ENCODE measurements at places on chromosomes 7 and 10.

- DNase-seq: no peak
Measured at GRCh38 chr7:44403775-44404174, 78.4 kb upstream of the CAMK2B start.

- no peak for DNase-seq
Measured at GRCh38 chr10:127265288-127265687, 68.9 kb upstream of the INSYN2A start.

GRCh38 chr7:24825931-24826661, 68.8 kb upstream of the GSDME start:
- DNase-seq: no peak

- DNase-seq: no peak
Measured at GRCh38 chr7:16883918-16884317, 2.1 kb upstream of the AGR3 start.

DNA sequence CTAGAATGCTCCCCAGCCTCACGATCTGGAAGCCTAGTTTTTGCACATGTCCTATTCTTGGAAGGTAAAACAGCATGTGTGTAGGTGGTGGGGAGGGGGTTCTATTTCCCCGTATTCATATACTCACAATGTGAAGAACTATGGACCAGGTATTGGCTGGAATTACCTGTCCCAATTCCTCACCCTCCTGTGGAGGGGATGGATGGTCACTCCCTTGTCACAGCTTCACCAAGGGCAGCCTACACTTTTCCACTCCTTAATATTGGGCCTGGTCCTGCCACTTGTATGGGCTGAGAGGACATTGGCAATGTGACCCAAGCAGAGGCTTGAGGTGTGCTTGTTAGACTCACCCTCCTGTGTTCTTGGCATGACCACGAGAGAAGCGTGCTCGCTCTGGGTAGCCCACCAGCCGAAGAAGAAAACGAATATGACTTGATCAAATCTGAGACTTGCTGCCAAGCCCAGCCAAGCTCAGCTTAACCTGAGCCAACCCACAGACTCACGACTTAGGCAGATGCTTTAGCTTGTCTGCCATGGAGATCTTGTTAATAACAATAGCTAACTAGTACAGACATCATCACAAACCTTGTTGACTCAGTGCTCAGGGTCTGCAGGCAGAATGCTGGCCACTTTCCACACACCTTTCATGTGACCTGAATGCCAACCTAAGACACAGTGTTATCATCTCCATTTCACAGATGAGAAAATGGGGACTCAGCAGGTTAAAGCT, 17.2 kb downstream of the ZNF488 start:
- DNase-seq: no peak

DNA sequence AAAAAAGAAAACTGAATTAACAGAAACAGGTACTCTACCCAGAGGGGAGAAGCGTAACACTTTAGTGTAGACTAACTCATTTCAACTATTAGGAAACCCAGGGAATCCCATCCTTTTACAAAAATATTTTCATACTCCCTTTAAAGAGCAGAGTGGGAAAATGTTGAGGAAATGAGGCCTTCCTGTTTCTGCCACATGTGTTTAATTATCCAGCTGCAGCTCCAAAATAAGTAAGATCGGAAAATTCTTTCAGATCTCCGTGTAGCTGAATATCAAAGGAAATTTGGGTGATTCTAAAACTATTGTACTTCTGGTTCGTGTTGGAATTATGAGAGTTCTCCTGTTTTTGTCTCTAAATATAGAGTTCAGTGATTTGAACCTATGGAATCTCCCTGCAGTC, 58.0 kb upstream of the CAV2 start:
- no peak for DNase-seq

DNA sequence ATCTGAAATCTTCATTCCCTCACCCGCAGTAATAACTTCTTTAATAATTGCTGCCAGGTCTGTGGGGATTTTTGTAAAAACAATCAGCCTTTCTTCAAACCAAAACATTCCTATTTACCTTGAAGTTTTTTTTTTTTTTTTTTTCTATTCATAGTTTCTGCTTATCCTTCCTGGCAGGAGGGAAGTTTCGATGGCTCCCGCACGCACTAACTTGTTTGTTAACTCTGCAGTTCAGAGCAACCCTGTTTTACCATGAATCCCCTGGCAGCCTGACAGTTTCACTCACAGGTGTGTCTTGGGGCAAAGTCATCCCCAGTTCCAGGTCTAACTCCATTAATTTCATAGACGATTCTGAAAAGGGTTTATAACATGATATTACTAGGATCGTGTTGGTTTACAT, 149.3 kb downstream of the KLF6 start:
- no peak for DNase-seq

GRCh38 chr7:7416031-7416858, 119.4 kb downstream of the COL28A1 start:
- DNase-seq: no peak

GRCh38 chr10:123967626-123968243, 76.1 kb upstream of the CPXM2 start:
- DNase-seq: no peak

DNA sequence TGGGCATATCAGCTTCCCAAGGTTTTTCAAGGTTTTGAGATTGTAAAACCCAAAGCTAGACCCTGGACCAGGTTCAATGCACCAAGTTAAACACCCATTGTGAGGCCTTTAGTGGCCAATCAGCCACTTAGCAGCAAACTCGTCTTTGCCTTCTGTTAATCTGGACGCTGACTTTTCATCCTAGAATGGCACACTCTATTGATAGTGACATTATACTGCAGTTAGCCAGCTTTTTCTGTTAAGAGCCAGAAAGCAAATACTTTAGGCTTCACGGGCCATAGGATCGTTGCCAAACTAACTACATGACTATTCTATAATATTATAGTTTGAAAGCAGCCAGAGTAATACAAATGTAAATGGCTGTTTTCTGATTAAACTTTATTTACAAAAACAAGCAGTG, 51.3 kb downstream of the VKORC1L1 start:
- DNase-seq: no peak

GRCh38 chr10:65952086-65952485, 973.8 kb upstream of the LRRTM3 start:
- no peak for DNase-seq

DNA sequence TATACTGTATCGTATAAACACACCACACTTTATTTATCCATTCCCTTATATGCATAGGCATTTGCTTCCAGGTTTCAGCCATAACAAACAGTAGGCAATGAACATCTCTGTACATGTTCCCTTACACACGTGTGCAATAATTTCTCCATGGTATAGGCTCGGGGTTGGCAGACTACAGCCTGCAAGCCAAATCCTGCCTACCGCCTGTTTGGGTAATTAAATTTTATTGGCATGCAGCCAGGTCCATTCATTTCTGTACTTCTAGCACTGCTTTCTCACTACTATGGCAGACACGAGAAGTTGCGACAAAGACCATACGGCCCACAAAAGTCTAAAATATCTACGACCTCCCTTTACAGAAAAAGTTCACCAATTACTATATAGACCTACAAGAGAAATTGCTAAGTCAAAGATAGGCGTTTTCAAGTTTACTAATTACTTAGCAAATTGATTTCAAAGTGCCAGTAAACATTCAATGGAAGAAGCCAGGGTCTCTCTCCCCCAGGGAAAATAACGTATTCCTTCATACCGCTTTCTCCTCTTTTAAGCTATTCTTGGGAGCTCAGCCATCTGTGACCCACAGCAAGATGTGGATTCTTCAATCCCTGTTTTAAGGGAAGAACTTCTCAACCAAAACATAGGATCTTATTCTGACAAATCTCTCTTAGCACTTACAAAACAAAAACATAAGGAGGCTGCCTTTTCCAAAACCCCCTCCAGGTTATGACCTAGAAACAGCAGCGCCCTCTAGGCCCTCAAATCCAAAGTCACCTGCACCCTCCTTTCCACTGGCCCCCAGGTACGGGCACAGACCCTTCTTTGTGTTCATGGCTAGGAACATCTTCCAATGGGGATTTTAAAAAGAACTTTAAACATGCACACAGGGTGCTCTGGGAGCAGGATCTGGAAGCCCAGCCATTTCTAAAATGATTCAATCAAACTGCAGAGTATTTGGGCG, 100.5 kb downstream of the FGFR2 start:
- no peak for DNase-seq

- DNase-seq: no peak
Measured at GRCh38 chr7:70523249-70523988, 608.5 kb upstream of the GALNT17 start.

DNA sequence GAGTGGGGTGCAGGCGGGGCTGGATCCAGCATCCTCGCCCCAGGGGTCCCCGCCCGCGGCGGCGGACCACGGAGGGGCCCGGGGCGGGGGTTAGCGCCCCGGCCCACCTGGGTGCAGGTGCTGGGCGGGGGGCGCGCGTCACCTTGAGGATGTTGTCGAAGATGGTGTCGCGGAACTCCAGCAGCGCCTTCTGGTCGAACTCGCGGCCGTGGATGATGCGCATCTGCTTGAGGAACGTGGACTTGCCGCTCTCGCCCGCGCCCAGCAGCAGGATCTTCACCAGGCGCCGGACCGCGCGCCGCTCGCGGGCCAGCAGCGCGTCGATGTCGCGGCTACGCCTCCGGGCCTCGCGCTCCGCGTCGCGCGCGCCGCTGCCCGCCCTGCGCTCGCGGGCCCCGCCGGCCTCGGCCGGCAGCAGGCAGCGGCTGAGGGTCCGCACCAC, 376 bp downstream of the GNA12 start:
- DNase-seq: no peak
